ENCODE measurements at places on chromosomes 4 and X. TPM values are rescaled to one million over a fixed set of nuclear protein-coding genes. Genes with fewer than 3 reads are reported as not detected.

GRCh38 chr4:167359711-167360110 is 125.4 kb upstream of the SPOCK3 start:
- no peak for DNase-seq

DNA sequence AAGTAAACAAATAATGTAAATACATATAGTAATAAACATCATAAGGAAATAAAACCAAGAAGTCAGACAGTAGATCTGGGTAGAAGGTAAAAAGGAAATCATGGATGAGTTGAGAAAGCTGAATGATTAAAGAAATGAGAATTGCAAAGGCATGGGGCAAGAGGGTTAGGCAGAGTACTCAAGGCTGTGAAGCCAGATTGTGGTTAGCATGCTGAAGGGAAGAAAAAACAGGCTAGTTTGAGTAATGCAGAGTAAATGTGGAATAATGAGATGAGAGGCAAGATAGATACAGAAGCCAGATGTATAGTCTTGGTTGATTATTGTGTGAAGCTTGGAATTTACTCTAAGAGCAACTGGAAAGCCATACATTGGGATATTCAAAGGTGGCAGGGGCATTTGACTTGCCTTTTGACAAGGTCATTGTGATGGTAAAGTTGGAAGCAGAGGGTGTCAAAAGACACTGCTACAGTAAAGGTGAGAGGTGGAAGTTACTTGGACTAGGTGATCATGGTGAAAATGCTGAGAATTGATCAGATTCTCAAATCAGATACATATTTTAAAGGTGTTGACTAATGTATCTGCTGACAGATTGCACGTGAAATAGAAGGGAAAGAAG is 307.0 kb downstream of the FSTL5 start:
- no peak for DNase-seq

DNA sequence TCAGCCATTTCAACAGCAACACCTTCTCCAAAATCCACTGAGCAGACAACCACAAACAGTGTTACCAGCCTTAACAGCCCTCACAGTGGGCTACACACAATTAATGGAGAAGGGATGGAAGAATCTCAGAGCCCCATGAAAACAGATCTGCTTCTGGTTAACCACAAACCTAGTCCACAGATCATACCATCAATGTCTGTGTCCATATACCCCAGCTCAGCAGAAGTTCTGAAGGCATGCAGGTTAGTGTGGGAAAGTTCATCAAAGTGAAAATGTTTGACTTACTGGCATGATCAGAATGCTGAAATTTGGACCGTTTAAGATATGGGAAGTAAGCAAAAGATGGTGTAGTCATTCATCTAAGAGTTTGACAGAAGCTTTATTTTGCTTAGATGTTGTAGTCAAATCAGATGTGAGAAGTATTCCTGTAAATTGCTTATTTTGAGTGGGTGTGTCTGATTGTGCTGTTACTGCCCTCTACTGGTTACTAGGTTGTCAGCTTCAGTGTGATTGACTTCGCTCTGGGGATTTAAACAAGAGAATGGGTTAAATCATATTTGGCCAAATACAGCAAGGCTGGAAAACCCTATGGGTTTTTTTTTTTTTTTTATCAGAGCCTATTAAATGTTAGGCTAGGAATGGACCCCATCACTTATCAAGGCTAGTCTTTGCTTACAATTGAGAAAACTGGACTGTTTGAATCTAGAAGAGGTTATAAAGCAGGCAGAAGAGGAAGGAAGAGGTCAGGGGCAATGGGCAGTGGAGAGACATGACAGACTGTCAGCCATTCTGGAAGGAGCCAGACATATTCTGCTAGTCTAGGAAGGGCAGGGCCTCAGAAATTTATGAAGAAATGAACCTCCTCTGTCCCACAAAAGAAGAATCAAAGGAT is 130.3 kb downstream of the DIPK2B start:
- peak; percentile 14 for DNase-seq

GRCh38 chrX:38268011-38268410 is 47.3 kb upstream of the SRPX start:
- no peak for DNase-seq

- no peak for DNase-seq
Measured at GRCh38 chrX:40514376-40514775, 66.4 kb upstream of the ATP6AP2 start.

DNA sequence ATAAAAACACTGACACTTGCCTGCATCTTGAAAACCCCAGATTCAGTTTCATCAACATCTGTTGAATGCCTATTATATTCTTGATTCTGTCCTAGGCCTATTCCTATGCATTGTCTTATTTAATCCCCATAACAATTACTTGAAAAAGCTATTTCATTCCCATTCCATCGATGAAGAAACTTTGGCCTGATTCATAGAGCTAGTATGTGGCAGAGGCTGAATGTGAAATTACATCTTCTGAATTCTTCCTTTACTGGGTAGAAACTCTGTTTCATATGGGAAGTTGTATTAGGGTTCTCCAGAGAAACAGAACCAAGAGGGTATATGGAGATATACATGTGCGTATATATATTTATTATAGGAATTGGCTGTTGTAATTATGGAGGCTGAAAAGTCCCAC is 35.0 kb upstream of the SLC4A4 start:
- DNase-seq = no peak

The DGAT2L6 gene
- total RNA-seq = not detected

The TAF7L gene
- not detected for total RNA-seq

The GLRA2 gene
- total RNA-seq = not detected
